ENCODE measurements at places on chromosomes 16 and 17. TPM values are rescaled to one million over a fixed set of nuclear protein-coding genes. Genes with fewer than 3 reads are reported as not detected.
A peak's percentile ranks its signal among the peaks of the same experiment; 100 is the strongest.

GRCh38 chr17:79646721-79647455 is 36.0 kb upstream of the RBFOX3 start:
- DNase-seq, result no peak

- DNase-seq, result no peak
Measured at GRCh38 chr16:79217375-79218011, 383.0 kb downstream of the MAF start.

DNA sequence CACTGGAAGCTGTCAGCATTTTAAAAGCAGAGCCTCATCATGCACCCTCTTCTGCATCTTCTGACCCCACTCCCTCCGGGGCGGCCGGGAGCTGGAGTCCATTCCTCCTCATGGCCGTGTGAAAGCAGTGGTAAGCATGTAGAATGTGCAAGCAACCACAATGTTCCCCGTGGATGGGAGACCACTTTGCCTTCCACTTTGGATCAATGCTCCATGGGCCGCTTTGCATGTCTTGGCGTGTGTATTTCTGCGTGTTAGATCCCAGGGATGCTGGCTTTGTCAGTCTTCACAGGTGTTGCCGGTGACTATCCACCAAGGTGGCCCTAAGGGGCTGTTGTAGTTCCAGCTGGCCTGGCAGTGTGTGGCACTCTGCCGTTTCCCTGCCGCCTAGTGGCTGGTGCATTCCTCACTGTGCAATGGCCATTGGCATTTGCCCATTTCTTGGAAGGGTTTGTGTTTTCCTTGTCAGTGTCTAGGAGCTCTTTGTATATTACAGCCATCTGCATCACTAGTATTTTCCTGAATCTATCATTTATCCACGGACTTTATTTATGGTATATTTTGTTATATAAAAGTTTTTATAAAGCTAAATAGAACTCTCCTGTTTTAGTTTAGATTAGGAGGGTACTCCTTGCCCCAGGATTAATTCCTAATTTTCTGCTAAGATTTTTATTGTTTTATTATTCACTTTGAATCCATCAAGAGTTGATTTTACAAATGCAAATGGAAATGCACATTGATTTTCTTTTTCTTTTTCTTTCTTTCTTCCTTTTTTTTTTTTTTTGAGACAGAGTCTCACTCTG is 5.8 kb upstream of the ALDH3A1 start:
- DNase-seq, result no peak

GRCh38 chr17:1109606-1110540 is 69.9 kb downstream of the ABR start:
- DNase-seq, result no peak

The KLHL10 gene
- total RNA-seq, result 0.72 TPM

DNA sequence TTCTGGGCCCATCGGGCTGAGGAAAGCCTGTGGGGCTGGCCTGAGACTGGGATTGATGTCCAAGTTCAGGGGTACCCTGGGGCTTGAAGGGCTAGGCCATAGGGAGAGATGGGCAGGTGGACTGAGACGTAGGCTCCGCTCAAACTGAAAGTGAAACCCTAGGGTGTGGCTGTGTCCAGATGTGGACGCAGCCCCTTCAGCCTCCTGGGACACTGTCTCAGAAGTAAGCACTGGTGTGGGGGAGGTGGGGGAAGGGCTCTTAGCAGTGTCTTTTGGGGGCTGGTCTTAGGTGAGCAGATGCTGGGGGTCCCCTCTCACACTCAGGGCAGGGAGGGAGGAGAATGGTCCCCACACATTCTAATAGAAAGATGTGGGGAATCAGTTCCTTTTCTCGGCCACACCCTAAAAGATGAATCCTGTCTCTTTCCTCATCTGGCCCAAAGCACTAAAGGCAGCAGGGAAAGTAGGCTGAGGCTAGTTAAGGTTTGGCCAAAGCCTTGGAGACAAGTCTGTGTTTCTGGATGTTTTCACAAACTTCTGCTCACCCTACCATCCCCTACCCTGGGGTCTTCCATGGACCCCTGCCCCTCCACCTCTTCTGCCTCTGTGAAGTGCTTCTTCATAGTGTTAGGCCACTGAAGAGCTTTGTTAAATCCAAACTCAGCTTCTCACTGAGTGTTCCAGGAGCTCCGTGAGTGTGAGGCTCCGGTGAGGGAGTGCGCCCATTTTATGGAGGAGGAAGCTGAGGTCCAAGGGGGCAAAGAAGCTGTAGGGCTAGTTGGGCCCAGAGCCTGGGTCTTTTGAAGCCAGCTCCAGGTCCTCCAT is 5.6 kb downstream of the FMNL1 start:
- no peak for DNase-seq

The MMP28 gene
- 43.1 TPM for total RNA-seq

The KRTAP9-8 gene
- total RNA-seq, result not detected

GRCh38 chr16:85652431-85653221 is 36.1 kb downstream of the GINS2 start:
- peak; percentile 39 for DNase-seq

GRCh38 chr16:89847940-89848297 is 19.6 kb downstream of the SPIRE2 start:
- DNase-seq, result no peak

The NGFR gene
- 36.7 TPM for total RNA-seq

DNA sequence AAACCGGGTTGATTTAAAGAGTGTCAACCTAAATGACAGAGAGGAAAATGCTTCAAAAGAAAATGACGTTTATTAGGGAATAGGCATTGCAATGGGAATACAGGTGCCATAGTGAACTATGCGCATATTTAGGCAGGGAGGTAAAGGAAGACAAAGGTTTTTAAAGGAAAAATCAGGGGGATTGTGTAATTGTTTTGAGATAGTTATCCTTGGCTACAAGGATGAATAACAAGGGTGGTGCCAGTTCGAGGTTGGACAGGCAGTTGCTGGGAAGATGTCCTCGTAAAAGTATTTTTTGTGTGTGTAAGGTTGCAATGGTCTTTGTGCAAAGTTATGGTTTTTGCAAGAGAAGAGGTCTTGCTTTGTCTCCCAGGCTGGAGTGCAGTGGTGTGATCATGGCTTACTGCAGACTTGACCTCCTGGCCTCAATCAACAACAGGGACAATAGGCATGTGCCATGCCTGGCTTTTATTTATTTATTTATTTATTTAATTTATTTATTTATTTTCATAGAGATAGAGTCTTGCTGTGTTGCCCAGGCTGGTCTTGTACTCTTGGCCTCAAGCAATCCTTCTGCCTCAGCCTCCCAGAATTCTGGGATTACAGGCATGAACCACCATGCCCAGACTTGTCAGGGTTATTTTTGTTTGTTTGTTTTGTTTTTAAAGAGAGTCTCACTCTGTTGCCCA is 63.1 kb downstream of the CACNG3 start:
- DNase-seq, result no peak

DNA sequence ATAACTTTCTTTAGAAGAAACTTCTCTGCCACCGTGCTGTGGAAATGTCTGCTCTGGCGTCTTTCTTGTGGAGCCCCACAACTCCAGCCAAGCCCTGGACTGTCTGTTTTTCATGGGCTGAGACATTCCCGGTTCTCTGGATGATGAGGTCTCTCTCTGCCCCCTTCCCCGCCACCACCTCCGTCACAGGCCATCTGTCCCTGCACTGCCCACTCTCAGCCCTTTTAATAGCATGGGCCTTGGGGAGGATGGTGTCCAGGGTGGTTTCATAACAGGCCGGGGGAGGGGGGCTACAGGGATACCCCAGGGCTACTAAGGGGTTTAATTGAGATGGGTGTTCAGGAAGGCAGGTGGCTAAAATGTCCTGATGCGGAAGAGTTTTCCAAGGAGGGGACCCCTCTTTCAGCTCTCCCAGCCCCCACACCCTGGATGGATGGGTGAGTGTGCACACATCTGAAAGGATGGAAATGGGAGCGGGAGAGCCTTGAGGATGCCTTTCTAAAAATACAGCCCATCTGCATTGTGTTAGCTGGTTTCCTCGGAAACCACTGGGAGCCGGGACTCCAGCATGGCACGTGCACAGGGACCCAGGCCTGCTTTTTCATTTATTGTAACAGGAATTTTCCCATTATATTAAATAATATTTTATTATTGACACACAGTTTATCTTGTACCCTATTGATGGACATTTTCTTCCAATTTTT is 14.6 kb upstream of the NDRG4 start:
- DNase-seq, result no peak

DNA sequence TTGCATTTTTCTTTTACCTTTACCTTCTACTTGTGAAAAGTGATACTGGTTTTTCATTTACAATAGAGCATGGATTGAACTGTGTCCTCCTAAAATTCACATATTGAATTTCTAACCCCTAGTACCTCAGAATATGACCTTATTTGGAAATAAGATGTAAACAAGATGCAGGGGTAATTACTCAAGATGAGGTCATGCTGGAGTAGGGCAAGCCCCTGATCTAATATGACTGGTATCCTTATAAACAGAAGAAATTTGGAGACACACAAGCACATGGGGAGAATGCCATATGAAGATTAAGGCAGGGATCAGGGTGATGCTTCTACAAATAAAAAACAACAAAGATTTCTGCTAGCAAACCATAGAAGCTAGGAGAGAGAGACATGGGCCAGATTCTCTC is 12.2 kb downstream of the MYH13 start:
- DNase-seq, result no peak

The NAGLU gene
- total RNA-seq, result 48.5 TPM

- no peak for DNase-seq
Measured at GRCh38 chr16:82072313-82072712, 37.3 kb downstream of the HSD17B2 start.

- no peak for DNase-seq
Measured at GRCh38 chr17:67459985-67460384, 82.9 kb downstream of the PITPNC1 start.

The SMIM36 gene
- total RNA-seq, result not detected

GRCh38 chr17:41891135-41892020 is 26.2 kb upstream of the KLHL11 start:
- no peak for DNase-seq

DNA sequence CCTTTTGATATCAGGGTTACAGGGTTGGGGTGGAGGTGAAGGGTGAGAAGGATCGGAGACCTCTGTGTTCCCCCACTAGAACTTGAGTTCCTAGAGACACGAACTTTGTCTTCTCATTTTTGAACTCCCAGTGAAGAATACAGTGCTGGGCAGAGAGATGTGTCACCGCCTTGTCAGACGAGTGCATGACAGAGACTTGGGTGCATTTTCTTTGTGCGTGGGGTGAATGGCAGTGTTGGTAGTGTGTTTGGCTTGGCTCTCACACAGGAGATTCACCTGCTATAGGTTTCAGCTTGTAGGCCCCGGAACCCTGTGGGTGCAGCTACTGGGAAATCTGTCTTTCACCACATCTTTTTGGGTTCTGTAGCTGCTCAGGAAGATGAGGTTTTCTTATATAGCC is 40.0 kb upstream of the CCR7 start:
- DNase-seq, result no peak

- DNase-seq, result no peak
Measured at GRCh38 chr16:31385680-31386079, 7.5 kb upstream of the ITGAD start.

The ZSWIM7 gene
- 22.5 TPM for total RNA-seq

The FBXW10 gene
- not detected for total RNA-seq

DNA sequence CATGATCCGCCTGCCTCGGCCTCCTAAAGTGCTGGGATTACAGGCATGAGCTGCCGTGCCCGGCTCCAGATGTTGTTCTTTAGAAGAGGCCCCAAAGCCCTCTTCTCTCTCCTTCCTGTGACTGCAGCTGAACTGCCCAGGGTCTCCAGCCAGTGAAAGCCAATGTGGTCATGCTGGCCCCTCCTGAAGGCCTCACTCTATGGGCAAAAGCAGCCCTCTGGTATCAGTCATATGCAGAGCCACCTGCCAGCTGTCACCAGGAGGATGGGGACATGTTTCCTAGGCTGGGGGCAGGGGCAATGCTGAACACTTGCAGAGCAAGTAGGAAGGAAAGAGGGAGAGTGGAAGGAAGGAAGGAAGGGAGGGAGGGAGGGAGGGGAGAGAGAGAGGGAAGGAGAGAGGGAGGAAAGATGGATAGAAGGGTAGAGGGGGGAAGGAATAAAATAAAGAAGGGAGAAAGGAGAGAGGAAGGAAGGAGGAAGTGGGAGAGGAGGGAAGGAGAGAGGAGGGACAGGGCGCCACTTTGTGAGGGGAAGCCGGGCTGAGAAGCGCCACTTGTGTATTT is 36.0 kb downstream of the SOCS3 start:
- no peak for DNase-seq

GRCh38 chr17:73455050-73455687 is 143.4 kb upstream of the CDC42EP4 start:
- no peak for DNase-seq

The ERBB2 gene
- total RNA-seq, result 13.8 TPM

DNA sequence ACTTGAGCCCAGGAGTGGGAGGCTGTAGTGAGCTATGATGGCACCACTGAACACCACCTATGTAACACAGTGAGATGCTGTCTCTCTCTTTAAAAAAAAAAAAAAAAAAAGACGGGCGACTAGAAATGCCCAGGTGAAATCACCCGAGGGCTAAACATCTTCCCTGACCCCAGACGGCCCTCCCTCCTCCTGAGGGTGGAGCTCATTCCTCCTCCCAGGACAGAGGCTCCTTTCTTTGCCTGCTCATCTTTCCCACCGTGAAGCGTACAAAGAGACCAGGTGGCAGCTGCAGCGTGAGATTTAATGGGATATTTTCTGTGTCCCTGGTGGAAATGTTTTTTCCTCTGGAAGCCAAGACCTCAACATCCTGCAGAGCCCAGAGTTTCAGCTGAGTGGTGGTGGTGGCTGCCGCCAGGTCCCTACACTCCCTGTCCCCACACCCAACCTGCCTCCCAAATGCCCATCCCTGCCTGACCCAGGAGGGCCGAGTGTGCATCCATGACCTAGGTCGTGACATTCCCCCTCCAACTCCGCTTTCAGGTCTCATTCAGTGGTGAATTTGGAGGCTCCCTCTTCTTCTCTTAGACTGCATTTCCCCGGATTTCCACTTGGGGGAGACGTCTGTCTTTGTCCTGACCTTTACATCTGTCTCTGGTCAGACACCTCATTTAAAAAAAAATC is 14.4 kb upstream of the GPRC5B start:
- DNase-seq, result no peak

- DNase-seq, result no peak
Measured at GRCh38 chr17:73278049-73278464, 16.4 kb upstream of the CPSF4L start.

GRCh38 chr16:48041981-48042421 is 113.8 kb downstream of the ABCC12 start:
- no peak for DNase-seq

DNA sequence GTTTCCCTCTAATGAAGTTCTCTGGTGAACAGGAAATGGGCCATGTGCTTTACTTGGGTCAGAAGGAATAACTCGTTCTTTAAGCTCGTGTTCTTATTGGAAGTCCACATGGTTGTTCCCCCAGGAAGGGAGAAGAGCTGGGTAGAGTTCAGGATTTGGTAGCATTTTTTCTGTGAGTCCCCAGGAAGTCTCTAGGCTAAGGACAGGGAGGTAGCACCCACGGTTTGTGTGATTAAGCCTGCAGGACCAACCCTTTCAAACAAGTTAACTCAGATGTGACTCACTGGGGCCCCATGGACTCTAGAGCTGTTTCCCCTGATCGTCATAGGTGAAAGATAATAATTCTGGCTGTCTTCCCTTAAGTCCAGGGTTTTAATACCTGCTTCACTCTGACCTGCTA is 16.4 kb downstream of the SAP30BP start:
- no peak for DNase-seq

Measured in omental fat pad (tissue), 4 donors.